ENCODE measurements at places on chromosomes 1 and 21.

DNA sequence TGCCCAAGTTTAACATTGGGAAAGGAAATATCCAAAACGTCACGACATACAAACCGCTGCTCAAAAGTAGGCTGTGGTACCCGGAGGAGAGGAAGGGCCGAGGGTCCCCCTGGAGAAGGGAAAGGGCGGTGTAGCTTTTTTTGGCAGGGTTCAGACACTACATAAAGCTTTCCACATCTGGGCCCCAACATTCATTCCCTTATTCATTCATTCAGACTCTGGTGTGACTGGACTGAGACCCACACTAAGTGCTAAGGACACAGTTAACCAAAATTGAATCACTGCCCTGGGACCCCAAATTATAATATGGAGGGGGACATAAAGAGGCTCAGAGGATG, 10.3 kb upstream of the COL8A2 start:
- no peak for DNase-seq

DNA sequence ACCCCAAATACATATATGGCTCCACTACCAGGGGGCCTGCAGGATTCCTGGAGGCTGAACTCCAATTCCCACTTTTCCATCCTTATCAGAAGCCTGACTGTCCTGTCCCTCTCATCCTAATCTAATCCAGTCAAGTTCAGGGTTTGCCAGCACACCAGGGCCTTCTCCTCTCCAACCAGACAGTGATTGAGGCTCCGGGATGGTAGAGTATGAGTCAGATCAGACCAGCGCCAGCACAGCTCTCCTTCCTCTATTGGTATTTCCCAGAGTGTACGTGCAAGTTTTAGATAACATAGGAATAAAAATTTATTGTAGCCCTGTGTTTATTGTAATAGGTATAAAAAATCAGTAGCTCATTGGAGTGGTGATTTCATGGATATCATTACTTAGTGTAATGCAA, 24.5 kb upstream of the RCSD1 start:
- DNase-seq = no peak

DNA sequence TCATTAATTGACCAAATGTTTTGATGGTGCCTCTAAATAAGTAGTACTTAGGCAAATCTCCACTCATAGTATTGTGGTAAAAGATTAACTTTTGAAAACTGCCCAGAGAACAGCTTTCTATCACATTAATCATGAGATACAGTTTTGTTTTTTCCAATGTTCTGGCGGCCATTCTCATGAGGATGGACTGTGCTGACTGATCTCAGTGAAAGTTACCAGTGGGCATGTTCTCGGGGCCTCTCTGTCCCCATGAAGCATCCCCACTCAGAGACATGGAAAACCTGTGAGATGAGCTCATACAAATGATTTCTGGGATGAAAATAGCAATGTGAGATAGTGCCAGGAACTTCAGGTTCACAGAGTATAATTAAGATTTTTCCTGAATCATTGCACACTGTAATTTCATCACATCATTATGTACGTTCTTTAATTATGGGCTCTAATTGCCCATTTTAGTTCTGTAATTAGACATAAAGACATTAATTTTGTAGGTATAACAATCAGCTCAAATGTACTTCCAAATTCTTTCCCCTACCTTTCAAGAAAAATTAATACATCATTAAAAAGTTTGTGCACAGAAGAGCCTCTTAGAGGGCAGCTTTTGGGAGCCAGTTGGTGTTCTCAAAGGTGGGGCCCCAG, 40.5 kb downstream of the DDR2 start:
- DNase-seq = no peak

GRCh38 chr1:63833363-63834119, 59.7 kb downstream of the ROR1 start:
- no peak for DNase-seq

GRCh38 chr1:204366759-204367158, 7.0 kb upstream of the PLEKHA6 start:
- no peak for DNase-seq

DNA sequence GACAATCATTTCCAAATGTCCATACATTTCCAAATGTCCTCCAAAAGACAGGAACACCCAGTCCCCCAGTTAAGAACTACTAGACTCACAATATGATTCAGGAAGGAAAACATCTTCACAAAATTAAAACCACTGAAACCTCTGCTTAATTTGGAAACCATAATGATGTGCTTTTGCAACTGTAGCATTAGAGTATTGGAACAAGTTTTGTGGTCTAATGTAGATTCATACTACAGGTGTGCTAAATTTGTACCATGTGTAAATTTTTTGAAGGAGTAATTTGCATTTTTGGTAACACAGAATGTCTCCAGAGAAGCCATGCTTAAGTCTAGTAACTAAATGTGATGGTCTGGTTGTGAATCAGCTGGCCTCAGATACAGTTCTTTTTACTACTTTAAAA, 129.6 kb downstream of the DPYD start:
- DNase-seq = no peak

- DNase-seq = no peak
Measured at GRCh38 chr1:74455390-74455789, 57.0 kb downstream of the LRRC53 start.

DNA sequence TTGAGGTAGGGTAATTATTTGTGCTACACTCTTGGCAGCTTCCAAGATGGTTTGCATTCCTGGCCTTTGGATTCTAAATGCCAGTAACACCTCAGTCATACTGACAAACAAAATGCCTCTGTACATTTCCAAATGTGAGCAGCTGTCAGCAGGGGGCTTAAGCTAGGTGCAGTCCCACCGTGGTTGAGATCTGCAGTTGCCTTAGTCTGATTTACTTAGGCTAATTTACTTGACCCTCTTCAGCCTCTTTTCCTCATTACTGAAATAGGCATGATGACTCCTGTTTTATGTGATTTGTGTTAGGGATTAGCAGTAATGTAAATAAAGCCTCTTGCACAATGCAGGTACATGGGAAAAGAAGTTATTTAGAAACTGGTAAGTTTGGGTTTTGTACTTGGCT, 13.5 kb upstream of the SPATA1 start:
- DNase-seq = no peak

GRCh38 chr1:13224480-13225060, 1.4 kb downstream of the PRAMEF18 start:
- DNase-seq = no peak
